Activated CD8-positive, alpha-beta T cell treated with anti-CD3 and anti-CD28 coated beads, Interleukin-2, amount 10 ng/mL, durations not matched to agents 7 days and 5 days (primary cell): ENCODE measurements at places on chromosomes 3 and 15.

DNA sequence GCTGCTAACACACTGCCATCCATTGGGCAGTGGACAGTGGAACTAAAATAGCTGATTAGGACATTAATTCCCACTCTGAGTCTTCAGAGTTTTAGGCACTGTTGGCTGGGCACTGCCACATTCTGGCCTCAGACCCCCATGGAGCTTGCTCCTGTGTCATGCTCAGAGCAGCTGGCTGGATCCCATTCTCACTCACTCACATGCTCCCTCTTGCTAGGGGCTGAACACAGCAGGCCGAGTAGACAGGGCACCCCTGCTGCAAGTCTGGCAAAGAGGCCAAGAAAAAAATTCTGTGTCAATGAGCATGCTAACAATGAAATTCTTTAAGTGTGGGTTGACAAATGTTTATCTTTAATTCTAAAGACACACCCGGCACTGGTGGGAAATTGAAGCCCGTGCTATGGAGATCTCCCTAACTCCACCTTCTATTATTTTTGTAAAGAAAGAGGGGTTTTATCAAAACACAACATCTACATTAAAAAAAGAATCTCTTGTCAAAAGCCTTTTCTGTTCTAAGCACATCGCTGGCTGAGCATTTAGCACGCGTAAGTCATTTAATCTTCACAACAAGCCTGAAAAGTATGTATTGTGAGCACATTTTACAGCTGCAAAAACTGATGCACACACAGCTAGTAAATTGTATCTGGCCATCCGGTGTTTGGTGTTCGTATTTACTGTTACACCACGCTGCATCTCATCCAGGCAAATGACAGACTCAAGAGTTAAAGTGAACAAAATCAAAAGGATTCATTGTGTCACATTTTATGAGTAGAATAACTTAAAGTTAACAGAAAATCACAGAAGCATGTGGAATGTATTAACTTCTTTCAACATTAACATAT is 362.1 kb downstream of the PLOD2 start:
- no peak for DNase-seq

DNA sequence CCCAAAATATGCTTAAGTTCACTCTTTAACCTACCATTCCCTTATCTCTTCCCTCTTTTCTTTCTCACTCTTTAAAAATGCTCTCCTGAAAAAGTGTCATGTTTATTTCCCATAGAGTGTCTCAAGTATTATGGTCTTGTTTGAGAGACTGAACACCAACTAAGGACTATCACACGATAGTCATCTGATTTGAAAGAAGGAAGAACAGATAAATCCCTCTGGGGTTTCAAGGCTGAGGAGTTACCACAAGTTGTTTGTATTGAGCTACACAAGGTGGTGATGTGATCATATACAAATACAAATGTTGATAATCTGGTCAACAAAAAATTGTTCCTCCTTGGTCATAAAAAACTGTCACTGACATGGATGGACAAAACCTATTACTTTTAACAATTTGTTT is 13.8 kb downstream of the MEIS2 start:
- no peak for DNase-seq

DNA sequence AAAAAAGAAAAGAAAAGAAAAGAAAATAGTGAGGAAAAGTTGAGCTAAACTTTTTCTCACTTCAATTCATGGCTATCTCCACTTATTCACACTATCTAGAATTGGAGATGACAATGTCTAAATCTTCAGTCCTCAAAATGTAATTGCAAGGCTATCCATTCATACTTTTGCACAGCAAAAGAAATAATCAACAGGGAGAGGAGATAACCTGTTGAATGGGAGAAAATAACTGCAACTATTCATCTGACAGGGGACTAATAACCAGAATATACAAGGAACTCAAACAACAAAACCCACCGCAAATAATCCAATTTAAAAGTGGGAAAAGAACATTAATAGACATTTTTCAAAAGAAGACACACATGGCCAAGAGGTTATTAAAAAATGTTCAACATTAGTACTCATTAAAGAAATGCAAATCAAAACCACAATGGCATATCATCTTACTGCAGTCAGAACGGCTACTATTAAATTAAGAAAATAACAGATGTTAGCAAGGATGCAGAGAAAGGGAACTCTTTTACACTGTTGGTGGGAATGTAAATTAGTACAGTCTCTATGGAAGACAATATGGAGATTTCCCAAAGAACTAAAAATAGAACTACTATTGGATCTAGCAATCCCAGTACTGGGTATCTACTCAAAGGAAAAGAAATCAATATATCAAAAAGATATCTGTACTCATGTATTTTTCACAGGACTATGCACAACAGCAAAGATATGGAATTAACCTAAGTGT is 73.5 kb upstream of the PPIB start:
- DNase-seq, result no peak

DNA sequence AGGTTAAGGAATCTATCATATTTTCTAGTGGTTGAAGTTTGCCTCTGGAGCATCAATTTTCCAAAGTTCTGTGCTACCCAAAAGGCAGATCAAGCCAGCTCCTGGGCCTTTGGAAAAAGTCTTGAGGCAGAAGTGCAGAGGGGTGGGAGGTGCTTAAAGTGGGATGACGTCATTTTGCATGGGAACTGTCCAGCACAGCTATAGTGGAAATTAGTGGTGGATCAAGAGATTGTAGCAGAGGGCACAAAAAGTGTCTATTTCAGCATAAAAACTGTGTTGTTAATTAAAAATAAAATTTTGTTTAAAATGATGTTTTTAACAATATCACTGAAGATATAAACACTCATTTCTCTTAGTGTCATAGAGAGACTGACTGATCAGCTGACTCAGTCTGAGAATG is 221.9 kb downstream of the LRRN1 start:
- DNase-seq, result no peak

DNA sequence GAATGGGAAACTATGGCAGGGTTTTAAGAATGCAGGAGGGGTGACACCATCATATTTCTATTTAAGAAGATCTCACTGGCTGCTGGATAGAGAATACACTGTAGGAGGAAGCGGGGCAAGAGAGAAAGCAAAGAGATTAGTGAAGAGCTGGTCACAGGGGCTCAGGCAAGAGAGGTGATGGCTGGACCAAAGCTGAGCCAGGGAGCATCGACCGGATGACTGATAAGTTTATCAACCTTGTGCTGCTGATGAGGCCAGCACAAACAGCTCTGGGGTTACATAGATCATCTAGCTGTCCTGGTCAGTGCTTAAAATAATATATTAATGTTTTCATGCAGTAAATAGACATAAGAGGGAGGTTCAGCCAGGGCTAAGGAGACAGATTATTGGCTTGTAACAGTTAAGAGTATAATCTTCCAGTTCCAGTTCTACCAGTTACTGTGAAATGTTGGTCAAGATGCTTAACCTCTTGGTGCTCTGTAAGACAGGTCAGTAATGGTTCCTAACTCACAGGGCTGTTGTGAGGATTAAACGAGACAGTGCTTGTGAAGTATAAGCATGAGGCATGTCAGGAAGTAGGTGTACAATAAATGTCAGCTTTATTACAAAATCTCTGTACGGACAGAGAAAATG is 201.0 kb upstream of the FEZF2 start:
- DNase-seq, result no peak
